ENCODE measurements at places on chromosomes 4 and X.

GRCh38 chrX:103830848-103831247, 1.2 kb downstream of the RAB9B start:
- DNase-seq = no peak

GRCh38 chr4:81896936-81897335, 425.2 kb upstream of the RASGEF1B start:
- DNase-seq = no peak

DNA sequence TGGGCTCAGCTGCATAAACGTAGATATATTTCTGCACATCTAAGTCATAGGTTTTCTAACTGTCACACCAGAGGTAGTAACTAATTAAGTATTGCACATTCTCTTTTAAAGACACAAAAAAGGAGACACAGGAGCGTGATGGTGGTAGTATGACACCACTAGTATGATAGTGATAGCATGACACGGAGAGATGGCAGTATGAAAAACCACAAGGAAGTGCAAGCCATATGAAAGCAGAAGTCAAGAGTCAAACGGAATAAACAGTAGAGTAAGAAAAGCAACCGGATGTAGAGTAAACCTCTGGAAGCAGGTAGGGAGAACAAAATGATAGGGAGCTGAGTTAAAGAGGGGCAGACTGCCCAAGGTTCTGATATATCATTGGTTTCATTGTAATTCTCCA, 382.2 kb upstream of the INTU start:
- no peak for DNase-seq

DNA sequence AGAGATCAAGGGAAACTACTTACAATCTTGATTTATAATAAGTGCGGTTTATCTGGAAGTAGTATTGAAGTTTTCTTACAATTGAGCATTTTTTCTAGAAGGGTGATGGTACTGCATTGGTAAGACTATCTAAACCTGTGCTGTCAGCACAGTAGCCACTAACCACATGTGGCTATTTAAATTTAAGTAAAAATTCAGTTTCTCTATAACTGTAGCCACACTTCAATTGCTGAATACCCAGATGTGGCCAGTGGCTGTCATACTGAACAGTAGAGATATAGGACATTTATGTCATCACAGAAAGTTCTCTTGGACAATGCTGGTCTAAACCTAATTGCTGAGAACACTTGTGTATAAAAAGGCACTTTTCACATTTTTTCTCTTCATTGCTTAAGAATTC, 222.7 kb downstream of the CBR4 start:
- no peak for DNase-seq

DNA sequence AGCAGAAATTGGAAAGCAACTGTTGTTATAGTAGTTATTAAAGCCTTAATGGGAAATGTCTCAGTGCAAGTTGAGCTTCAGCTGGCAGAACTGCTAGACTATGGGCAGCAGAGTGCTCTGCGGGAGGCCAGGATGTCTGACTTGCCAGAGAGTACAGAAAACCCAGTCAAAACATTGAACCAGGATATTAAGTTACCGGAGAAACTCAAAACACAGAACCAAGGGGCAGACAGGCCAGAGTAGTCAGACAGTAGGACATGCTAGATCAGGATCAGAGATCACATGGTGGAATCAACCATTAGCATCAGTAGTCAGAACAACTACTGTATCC, 72.9 kb upstream of the TNIP3 start:
- DNase-seq = no peak

DNA sequence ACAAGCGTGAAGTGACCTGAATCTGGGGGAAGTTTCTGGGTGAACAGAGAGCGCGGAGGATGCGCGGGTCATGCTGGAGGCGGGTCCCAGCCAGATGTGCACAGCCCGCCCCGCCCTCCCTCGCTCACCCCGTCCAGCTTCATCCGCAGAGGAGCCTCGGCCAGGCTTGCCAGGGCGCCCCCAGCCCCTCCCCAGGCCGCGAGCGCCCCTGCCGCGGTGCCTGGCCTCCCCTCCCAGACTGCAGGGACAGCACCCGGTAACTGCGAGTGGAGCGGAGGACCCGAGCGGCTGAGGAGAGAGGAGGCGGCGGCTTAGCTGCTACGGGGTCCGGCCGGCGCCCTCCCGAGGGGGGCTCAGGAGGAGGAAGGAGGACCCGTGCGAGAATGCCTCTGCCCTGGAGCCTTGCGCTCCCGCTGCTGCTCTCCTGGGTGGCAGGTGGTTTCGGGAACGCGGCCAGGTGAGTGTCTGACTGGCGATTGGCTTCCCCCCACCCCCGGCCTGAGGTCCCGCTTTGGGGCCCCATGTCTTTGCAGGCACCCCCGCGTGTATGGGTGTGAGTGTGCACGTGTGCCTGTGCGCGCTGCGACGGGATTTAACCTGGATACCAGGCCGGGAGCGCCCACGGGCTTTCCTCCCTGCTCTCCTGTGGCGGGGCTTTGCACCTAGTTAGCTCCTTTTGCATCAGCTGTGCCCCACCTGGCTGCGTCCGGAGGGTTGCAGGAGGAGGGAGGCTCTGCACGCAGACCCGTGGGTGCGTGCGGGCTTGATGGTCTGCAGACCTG, at the start of gene EGFL6:
Gene EGFL6, plus strand, starts transcription at position 123 of the 782 bp plus-strand sequence. Its CDS starts 261 bp downstream, at position 384.
- DNase-seq = no peak
